D721Med (cell line): ENCODE measurements at places on chromosomes 1 and 21.

- DNase-seq: no peak
Observed at GRCh38 chr21:35225573-35225972, 176.5 kb upstream of the RUNX1 start.

DNA sequence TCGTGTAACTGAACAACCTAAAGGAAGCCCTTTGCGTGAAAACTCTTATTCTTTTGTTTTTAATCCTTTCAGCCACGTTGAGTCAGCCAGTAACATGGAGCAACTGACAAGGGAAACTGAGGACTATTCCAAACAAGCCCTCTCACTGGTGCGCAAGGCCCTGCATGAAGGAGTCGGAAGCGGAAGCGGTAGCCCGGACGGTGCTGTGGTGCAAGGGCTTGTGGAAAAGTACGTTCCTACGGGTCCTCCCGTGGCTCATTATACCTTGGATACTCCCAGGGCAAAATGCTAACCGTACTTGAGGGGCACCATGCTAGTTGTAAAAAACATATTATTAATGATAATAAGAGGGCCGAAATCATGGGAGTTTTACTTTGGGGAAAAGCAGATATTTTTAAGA, 49.4 kb downstream of the LAMC2 start:
- DNase-seq: no peak

- no peak for DNase-seq
Observed at GRCh38 chr1:105636052-105636451, 1420.4 kb upstream of the PRMT6 start.

DNA sequence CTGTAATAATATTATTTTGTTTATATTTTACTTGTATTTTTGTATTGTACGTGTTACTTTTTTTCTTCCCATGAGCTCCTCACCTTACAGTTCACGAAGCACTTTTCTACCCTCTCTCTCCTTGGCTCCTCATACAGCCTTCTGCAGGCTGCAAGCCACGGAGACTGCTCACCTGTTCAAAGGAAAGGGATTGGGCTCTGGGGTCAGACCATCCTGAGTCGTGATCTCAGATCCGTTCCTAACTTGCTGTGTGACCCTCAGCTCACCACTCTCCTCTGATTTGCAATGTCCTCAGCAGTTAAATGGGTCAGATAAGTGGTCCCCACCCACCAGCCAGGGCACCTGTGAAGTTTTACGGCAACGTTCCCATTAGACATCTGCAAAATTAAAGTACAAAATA, 54.1 kb downstream of the VWA5B1 start:
- DNase-seq: no peak

- DNase-seq: no peak
Observed at GRCh38 chr1:39570477-39571177, 6.0 kb downstream of the PABPC4 start.

- DNase-seq: no peak
Observed at GRCh38 chr1:209132736-209133467, 450.6 kb upstream of the CAMK1G start.
